ENCODE measurements at places on chromosomes 5 and 9.

DNA sequence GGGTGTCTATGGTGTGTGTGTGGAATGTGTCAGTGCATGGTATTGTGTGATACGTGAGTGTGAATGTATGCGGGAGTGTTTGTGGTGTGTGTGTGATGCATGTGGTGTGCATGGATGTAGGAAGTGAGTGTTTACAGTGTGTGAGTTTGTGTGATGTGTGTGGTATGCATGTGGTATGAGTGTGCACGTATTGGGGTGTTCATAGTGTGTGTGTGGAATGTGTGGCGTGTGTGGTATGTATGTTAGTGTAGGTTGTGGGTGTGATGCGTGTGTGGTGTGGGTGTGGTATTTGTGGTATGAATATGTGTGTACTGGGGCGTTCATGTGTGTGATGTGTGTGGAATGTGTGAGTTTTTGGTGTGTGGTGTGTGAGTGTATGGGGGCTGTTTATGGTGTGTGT is 40.1 kb upstream of the BICD2 start:
- no peak for DNase-seq

DNA sequence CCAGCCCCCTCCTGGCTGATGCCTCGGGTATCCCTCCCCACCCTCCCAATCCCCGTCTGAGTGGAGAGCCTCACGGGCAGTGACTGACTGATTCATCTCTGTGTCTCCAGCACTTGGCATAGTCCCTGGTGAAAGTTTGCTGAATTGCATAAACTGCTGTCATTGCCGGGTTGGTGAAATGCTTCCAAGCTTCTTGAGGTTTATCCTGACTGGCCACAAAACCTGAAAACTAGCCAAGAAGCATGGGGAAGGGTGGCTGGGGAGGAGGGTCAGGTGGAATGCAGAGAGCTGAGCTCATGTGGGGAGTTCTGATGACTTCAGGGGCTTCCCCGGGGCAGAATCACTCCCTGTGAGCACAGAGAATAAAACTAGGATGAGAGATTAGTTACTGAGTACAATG is 56.9 kb upstream of the GGTA1 start:
- peak; percentile 96 for DNase-seq

GRCh38 chr5:1749346-1750124 is 50.1 kb downstream of the MRPL36 start:
- no peak for DNase-seq

DNA sequence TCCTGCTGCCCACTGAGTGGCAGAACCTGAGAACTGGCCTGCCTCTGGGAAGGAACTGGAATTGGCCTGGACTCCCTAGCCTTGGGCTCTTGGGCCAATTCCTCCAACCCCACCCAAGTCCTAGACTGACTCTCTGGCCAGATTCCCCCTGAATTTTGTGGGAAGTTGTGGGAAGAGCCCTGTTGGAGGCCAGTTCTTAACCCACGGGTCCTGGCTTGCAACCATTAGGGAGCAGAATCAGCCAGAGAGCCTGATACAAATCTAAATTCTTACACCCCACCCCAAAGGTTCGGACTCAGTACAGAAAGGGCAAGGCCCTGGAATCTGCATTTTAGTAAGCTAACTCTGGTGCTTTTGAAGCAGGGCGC is 125.3 kb upstream of the SLC25A48 start:
- DNase-seq, result no peak

- no peak for DNase-seq
Observed at GRCh38 chr5:97452646-97453045, 269.6 kb upstream of the RIOK2 start.

DNA sequence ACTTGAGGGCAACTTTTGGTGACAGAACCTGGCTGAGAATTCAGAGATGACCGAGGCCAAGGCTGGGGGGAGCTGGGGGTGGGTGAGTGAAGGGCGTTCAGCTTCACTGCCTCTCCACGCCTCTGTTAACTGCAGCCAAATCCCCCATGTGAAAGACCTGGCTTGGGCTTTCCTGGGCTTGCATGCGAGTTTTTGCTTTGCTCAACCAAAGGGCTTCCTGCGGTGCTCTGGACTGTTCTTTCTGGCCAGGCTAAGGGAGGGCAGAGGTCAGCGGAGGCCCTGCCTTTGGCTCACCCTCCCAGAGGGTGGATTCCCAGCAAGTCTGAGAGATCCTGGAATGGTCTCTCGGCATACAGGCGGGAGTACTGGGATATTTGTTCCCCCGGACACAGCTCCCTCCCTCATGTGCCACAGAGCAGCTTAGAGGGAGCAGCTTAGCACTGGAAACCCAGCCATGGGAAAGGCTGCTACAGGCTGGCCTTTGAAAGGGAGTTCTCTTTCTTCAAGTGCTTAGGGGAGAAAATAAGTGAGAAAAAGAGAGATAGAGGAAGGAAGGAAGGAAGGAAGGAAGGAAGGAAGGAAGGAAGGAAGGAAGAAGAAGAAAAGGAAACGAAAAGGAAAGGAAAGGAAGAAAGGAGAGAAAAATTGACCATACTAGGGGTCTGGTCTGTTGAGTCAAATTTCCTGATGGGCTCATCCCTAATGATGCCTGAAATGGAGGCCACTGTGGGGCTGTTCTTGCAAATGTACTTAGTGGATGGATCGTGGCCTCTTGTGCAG is 158.8 kb downstream of the FGF18 start:
- no peak for DNase-seq

DNA sequence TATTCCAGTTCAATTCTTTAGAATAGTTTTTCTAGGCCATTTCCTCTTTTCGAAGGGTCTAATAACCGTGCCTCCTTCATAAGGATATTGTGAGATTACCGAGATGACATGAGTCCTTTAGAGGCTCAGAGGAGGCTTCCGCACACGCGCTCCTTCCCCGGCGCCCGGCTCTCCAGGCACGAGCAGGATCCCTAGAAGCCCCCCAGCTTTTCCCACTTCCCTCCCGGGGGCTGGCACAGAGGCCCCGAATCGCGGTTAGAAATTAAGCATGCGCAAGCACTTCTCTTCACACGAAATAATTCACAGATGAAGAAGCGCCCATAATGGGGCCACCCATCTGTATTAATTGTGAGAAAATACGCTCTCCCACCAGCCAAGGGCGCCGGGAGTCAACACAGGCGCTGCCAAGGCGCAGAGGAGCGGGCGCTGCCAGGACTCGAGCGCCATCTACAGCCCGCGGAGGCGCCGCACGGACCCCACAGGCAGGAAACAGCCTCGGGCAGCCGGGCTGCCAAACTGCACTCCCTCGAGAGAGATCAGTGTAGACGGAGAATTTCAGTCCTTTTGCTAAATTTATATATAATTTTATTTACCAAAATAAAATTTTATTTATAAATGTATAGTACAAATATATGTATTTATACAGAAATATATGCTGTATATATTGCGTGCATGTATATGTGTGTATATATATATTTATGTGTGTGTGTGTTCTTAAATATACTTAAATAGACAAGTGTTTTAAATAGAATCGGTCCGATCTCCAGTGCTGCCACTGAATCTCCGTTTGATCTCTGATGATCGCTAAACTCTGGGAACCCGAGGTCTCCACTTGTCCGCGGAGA is 258.1 kb upstream of the NFIL3 start:
- DNase-seq, result peak; percentile 39

- DNase-seq, result no peak
Observed at GRCh38 chr9:37030611-37030939, 3.5 kb downstream of the PAX5 start.

DNA sequence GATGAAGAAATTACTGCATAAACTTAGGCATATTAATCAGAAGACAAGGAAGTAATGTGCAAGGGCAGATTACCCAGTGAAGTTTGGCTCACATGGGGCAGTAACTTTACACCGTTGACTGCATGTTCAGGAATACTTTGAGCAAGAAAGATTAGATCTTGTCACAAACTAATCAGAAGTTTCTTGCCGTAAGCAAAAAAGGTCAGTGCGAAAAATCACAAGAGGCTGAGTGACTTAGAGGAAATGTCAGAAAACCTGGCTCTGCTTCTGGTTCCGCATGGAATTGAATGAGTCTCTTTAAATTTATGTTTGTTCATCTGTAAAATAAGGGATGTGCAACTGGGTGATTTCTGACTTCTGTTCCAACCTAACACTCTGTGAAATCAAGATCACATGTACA is 64.4 kb downstream of the PARP8 start:
- DNase-seq, result no peak

Measured in GM04504 (cell line).